ENCODE measurements at places on chromosomes 1 and 21.
A peak's percentile ranks its signal among the peaks of the same experiment; 100 is the strongest.

GRCh38 chr1:222250376-222250775, 297.5 kb downstream of the HHIPL2 start:
- no peak for DNase-seq

- no peak for DNase-seq
Observed at GRCh38 chr1:204760350-204760749, 74.8 kb upstream of the LRRN2 start.

- no peak for DNase-seq
Observed at GRCh38 chr1:121522061-121522759, 337.4 kb downstream of the SRGAP2C start.

DNA sequence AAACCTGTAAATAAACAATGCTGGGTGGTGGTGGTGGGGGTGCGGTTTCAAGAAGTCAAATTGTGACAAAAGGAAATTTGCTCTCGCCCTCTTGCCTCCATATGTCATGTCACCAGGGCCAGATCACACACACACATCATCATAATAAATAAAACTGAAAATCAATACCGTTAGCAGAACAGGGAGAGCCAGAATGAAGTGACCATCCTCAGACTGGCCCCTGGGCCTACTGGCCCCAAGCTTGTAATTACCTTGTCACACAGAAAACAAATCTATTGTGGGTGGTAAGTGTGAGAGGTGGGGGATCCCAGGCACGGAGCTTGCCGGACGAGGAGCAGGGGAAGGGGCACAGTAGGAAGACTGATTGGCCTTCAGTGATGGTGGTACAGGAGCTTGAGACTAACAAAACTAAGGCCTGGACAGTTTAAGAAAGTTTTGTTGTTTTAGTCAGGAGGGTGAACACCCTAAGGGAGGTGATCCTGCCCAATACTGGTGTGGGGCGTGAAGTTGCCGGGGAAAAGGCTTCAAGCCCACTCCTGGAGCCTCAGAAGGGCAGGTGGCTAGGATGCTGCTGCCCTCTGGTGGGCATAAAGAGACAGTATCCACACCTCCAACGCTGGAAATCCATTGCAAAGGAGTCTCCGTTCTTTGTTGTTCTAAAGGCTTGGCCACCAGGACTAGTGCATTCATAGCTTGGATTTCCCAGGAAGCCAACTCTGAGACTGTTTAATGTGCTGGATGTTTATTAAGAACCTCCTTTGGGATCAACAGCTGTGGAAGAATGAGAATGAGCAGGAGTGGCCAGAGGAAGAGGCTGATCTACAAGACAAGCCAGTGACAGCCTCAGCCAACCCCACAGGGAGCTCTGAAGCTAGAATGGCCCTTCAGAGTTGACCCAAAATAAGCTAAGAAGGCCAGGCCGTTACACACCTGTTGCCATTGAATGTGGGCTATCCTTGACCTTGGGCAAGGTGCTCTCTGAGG, 8.1 kb upstream of the C1orf216 start:
- peak; percentile 62 for DNase-seq

DNA sequence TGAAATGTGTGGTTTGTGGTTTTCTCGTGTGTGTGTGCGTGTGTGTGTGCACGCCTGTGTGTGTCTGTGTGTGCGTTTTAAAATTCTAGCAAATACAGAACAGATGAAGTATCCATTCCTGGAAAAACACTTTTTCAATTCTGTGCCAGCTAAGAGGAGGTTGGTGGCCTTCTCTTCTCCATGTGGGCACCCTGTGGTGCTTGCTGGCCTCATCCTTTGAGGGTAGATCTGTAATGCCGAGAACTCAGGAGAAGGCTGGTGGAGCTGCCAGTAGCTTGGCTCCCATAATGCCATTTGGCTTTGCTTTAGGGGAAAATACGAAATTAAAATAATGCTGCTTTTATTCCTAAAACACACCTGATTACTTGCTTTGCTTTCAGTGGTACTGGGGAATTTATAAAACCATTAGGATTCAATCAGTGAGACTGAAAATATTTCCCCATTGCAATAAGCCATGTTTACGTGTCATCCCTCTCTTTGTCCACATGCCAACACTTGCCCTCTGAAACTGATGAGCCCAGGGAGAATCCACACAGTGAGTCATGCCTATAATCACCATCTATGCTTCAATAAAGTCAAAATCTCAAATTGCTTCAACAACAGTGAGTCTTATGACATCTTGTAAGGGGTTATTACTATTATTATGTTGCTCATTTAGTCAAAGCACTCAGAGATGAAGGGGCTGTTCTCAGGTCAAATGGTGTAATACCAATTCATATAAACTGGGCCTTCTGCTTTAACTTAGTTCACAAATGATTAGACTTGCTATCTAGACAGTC, 39.2 kb downstream of the ABCA4 start:
- DNase-seq: no peak

DNA sequence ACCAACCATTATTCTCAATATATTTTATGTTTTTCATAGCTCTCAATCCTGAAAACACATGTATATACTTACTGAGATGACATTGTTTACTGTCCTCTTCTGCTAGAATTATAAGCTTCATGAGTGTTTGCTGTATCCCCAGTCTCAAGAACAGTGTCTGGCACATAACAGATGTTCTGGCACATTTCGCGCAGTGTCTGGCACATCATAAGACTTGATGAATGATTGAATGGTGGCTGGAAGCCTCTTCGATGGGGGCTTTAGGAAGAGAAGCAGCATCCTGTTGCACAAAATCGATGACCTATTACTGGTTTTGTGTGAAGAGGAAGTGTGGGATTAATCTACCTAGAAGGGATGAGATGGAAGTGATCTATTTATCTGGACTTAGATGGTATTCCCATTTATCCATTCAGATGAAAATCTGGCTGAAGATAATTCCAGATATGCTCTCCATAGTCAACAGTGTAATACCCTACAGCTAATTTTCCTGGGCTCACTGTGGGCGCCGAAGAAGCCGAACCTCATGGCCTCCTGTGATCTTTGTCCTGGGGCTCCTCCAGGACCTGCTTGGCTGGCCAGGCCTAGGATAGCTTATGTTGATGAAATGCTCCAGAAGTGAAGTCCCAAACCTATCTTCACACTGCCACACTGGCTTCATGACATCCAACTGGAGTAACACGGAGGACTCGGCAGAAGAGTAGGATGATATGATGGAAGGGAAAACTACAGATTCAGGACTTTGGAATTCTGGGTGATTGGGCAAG, 26.5 kb downstream of the CD34 start:
- no peak for DNase-seq

- DNase-seq: no peak
Observed at GRCh38 chr1:196960854-196961253, 16.5 kb upstream of the CFHR5 start.
